ENCODE measurements at places on chromosomes 2 and 18.

DNA sequence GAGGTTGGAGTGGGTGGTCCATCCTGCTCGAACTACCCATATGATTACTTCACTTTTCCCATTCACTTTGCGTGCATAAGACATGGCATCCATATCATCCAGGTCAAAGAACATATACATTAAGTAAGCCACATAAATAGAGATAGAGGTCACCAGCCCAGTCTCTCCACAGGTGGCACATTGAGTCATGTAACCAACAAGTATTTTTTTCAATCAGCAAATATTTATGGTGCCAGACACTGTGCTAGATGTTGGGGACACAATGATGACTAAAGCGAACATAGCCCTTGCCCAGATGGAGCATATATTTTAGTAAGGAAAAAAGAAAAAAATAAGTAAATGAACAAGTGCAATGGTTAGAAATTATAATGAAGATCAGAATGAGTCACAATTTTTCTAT lies 83.6 kb upstream of the LCLAT1 start:
- DNase-seq, result no peak

DNA sequence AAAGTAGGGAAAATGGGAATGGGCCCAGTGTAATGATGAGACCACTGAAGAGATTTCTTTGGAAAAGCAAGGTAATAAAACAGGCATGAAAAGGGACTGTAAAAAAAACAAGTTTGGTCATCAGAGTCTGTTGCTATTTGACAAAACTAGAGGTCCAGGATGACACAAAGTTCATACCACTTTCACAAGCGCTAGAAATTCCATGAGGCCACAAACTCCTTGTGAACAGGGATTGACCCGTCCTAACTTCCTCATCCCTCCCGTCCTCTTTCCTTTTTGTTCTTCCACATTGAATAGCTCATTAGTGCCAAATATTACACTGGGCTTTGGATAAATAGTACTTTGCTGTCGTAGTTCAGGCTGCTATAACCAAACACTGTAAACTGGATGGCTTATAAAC lies 188.8 kb upstream of the EPC2 start:
- DNase-seq, result no peak

- DNase-seq, result peak; percentile 85
Observed at GRCh38 chr2:96305091-96305978, at the start of gene SNRNP200. Gene SNRNP200, minus strand, starts transcription at chr2:96305546. Its CDS starts 109 bp downstream, at chr2:96305437.

- DNase-seq, result no peak
Observed at GRCh38 chr18:68262690-68263294, 452.1 kb downstream of the TMX3 start.

GRCh38 chr2:137207030-137207429 lies 441.7 kb downstream of the THSD7B start:
- DNase-seq, result no peak

- DNase-seq, result no peak
Observed at GRCh38 chr2:207142461-207142860, 23.3 kb downstream of the KLF7 start.

- DNase-seq, result no peak
Observed at GRCh38 chr2:74001781-74002504, 17.2 kb downstream of the TET3 start.

DNA sequence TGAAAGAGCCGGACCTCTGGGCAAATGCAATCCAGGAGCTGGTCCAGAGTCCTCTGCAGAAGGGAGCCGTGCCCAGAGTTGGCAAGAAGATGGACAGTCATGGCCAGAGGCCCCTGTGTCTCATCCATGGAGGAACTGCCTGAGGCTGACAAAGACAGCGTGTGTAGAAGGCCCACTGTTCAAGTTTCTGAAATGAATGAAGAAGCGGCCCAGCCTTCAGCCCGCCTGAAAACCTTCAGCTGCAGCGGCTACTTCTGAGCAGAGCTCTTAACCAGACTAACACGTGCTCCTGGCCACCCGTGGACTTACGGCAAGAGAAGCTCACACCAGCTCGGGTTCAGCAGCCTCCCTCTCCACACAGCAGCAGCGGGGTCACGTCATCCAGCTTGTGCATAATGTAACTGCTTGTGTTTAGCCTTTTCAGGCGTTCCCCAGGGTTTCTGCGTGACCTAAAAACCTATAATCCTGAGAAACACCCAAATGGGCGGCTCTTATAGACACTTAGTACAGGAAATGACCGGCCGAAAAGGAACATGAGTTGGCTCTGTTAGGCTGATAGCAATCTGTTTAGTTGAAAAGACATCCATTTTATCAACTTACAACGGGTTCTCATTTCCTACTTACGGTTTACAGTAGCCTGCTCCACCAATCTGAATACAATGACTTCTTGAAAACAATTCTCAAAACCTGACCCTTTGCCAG lies at the start of gene FAM124B:
Gene FAM124B, minus strand, starts transcription at position 467 of the 702 bp plus-strand sequence. Its CDS starts 339 bp downstream, at position 128.
- no peak for DNase-seq

GRCh38 chr2:23404426-23404825 lies 19.4 kb downstream of the KLHL29 start:
- DNase-seq, result no peak

GRCh38 chr18:76621782-76622495 lies 126.9 kb upstream of the ZNF516 start:
- no peak for DNase-seq

- no peak for DNase-seq
Observed at GRCh38 chr18:44758861-44759631, 78.4 kb downstream of the SETBP1 start.

- no peak for DNase-seq
Observed at GRCh38 chr2:200665626-200666453, 80.0 kb downstream of the AOX1 start.

- DNase-seq, result no peak
Observed at GRCh38 chr2:136211701-136212100, 93.8 kb upstream of the CXCR4 start.

DNA sequence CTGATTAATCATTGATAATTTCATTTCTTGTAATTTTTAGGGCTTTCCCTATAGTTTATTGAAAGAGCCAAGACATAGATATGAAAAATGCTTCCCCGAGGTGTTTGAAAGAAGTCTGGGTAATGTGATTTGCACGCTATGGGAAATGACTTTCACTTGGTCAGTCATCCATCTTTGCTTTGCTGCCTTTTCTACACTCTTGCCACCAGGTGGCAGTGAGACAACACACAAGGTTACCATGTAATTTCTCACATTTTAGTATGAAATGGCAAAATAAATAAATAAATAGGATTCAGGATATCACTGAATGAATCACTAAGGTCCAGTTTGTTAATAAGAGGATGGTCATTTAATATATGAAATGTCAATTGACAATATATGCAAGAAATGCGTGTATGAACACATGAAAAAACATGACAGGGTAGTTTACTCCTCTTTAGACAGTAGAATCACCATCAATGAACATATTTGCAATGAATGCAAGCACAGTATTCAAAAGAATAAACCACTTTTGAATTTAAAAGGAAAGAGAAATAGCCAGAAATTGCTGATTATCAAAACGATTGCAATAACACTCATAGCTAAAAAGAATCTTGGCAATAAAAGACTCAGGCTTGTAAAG lies 52.2 kb upstream of the KCNH7 start:
- DNase-seq, result no peak

GRCh38 chr2:96895746-96896651 lies 26.1 kb upstream of the SEMA4C start:
- DNase-seq, result no peak

GRCh38 chr2:212977152-212977551 lies 174.3 kb downstream of the IKZF2 start:
- no peak for DNase-seq

- DNase-seq, result no peak
Observed at GRCh38 chr2:85774126-85774978, 20.6 kb downstream of the ATOH8 start.

- no peak for DNase-seq
Observed at GRCh38 chr2:240951045-240951594, 45.0 kb downstream of the CROCC2 start.

GRCh38 chr2:236833501-236834073 lies 252.1 kb upstream of the COPS8 start:
- no peak for DNase-seq

- no peak for DNase-seq
Observed at GRCh38 chr2:154696810-154697417, 1.6 kb upstream of the KCNJ3 start.

- DNase-seq, result no peak
Observed at GRCh38 chr2:153105829-153106578, 372.6 kb downstream of the RPRM start.

GRCh38 chr2:46964835-46965560 lies 49.4 kb upstream of the MCFD2 start:
- no peak for DNase-seq

GRCh38 chr2:216535454-216535995 lies 36.9 kb downstream of the RPL37A start:
- no peak for DNase-seq

DNA sequence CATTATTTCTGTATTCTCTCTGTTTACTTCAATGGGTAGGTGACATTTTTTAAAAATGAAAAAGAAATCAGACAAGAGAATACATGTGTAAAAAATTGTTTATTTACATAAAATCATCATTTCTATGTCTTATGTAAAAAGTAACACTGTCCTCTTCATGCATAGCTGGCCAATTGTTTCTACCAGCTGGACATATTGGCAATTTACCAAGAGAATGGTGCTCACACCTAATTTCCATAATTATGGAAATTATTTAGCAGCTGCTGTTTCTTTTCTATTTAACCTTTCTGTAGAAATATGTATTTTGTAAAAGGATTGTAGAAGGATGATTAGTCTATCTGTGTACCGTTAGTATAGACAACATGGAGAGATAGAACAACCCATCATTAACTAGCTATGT lies 791.9 kb downstream of the TRIB2 start:
- no peak for DNase-seq

DNA sequence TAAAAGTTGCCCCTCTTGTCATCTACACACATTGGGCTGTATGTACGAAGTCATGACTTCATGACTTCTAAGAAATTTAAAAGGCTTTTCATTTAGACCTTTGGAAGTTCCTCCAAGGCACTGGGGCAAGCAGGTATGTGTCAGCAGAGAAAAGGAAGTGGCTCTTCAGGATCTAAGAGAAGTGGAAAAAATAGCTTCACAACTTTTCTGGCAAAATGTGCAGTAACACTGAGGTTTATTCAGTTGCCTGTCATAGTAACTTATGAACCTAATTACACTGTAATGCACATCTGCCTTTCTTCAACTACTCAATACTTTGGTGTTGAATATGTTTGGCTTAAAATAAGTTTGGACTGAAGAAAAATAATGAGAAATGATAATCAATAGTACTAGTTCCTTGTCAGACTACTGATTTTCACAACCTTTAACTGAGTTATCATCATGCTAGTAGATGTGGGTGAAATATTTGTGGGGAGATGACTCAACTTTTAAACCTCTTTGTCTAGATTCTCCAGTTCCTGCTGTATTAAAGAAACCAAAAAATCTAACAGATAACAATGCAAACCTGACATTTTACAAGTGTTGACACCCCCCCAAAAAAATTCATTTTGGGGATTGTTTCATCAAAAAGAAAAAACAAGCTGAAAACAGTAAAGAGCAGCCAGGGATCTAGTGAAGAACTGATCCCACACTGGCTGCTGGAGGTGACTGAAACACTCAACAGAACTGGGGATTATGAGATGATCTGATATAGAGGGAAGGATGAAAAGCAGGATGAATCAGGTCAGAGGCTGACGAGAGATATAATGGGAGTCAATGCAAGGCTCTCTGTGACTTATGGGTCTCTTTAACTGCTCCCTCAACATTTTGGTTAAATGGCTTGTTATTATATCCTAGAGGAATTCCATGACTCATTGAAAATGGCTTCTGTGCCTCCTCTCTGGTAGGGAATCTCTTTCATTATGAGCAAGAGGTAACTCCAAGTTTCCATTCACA lies 84.6 kb downstream of the COLEC12 start:
- DNase-seq, result no peak
